Hepatic stellate cell (primary cell): ENCODE measurements at places on chromosomes 12 and 14.

DNA sequence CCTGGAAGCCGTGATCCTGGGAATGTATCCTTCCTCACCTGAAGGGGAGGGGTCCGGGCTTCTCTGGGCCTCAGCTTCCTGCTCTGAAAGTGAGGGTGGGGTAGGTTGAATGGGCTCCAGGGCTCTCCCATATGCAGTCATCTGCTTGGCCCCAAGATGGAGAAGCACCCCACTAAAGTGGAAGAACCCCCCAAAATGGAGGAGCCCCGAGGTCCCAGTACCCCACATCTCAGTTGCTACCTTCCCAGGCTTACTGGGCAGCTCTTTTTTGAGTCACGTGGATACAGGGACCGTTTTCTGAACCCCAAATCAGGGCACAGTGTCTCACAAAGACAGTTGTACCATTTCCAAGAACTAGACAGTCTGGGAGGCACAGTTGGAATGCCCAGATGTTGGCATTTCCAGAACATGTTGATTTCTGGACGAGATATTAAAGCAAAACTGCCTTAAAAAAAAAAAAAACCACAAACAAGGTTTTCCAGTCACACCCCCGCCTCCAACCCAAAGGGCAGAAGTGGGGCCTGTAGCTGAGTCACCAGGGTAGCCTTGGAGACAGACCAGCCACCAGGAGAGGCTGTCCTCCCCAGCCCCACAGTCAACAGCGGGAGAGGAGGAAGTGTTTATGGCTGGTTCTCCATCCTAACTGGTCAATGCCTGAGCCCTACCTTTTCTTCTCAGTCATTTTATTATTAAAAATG, 12.1 kb downstream of the VASH1 start:
- DNase-seq = peak; percentile 92

DNA sequence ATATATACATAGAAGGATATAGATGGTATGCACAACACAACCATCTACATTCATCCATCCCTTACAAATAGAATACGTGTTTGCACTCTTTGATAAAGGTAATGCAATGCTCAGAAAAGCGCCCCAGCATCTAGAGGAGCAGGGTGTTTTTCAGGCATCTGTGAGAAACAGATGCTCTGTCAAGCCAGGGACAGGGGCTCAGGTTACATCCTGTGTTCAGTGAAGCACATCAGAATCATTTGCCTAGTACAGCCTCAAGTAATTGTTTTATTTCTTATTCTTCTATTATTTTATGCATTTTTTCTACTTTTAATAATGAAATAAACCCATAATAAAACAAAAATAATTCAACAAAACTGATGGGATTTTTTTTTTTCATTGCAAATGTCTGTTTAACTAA, 50.5 kb upstream of the HIF1A start:
- DNase-seq = no peak

DNA sequence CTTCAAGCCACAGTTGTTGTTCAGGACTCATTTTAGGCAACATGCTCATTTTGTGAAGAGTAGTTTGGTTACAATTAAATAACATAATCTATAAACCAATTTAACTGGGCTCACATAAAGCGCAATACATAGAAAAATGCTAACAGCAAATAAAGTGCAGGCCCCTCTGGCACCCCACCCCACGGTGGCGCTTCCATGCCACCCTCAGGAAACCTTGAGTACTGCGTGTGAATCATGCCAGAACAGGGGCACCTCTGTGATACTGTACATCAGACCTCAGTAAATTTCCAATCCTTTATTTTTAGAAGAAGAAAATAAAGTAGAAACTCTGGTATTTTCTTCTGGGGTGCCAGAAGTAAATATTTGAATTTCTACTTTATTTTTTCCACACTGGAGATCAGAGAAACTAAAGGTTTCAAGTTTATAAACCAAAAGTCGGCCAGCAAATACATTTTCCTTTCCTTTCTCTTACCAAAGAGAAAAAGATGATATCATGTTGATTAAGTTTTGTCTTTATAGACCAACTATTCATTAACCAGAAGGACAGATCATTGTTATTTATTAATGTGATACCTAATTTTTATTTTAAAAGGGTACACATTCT, 316.8 kb downstream of the PAWR start:
- peak; percentile 22 for DNase-seq

DNA sequence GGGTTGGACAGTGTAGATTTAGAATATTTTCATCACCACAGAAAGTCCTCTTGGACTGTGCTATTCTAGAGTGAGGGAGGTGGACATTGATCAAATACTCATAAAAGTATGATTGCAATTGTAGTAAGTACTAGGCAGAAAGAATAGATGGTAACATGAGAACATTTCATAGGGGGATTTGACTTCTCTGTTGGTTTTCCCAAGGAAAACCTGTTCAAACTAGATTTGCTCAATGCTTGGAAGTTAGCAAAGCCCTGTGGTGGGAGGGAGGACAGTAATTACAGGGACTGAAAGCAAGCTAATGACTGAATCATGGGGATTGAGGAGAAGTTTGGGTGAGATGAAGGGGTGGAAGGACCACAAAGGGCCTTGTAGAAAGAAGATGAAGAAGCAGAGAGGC, 24.4 kb upstream of the EID3 start:
- no peak for DNase-seq

- no peak for DNase-seq
These were observed 50.5 kb downstream of the TRAF3 start for GRCh38 chr14:102827716-102828115.

DNA sequence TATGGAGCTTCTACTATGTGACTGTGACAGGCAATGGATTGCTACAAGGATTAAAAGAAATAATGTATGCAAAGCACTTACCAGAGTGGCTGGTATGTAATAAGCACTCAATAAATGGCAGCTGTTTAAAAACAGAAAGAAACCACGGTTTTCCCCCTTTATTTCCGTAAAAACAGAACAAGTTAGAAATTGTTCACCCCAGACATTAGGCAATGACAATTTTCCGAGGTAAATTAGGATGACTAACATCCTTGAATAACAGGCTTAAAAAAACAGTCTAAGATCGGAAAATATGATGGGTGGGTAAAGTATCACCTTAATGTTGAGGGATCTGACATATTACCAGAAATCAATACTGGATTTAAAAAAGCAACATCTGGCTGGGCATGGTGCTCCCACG, 20.9 kb upstream of the CNIH1 start:
- no peak for DNase-seq

DNA sequence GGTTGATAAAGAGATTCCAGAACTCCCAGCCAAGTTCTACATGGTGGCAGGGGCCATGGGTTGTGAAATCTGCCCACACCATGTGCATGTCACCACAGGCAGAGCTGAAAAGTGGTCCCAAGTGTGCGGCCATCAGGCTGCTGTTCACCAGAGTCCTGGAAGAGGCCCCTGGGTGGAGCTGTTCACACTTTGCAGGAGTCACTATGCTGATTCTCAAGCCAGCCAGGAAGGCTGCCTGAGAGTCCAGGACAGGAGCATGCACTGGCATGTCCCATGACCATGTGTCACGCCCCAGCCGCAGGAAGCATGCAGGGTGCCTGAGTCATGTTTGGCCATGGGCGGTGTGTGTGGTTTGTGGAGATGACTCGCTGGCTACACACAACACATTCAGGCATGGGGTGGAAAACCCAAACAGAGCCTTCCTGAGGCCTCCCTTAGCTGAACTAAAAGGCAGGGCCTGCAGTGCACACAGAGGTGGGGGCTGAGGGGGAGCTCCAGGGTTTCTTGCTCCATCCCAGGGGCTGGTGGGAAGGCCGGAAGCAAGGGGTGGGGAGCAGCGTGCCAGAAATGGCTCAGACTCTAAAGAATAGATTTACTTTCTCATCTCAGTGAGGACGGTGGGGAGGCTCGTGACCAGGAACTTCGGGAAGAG, 19.4 kb downstream of the ABCB9 start:
- peak; percentile 99 for DNase-seq

DNA sequence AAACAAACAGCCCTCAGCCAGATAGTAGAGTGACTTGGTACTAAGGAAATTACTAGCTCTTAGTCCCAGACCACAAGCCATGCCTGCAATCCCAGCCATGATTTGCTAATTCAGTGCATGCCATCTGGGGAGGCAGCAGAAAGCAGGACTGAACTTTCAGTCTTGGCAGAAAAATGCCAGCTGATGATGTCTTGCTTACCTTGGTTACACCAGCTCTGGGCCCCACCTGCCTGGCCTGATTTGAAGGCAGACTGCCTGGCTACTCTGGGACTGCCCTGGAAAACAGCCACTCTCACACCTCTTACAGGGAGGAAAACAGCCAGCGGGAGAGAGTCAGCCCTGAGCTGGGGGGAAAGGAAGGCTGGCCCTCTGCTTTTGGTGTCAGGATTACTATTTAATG, 4.6 kb upstream of the UNC119B start:
- no peak for DNase-seq

GRCh38 chr14:54683882-54684794, 117.2 kb downstream of the SAMD4A start:
- peak; percentile 49 for DNase-seq

DNA sequence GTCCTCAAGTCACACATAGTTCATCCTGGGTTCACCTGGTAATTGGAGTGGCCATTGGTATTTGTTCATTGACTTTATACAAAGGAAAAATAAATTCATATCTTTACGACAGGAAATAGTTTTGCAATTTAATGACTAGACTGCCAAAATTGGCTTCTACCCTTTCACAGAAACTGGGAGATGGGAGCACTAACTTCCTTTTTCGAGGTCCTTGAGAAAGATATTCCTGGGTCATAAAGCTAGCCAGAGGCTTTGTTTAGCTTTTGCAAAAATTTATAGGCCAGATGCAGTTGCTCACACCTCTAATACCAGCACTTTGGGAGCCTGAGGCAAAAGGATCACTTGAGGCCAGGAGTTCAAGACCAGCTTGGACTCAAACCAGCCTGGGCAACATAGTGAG, 10.2 kb upstream of the OR11G2 start:
- DNase-seq = no peak

DNA sequence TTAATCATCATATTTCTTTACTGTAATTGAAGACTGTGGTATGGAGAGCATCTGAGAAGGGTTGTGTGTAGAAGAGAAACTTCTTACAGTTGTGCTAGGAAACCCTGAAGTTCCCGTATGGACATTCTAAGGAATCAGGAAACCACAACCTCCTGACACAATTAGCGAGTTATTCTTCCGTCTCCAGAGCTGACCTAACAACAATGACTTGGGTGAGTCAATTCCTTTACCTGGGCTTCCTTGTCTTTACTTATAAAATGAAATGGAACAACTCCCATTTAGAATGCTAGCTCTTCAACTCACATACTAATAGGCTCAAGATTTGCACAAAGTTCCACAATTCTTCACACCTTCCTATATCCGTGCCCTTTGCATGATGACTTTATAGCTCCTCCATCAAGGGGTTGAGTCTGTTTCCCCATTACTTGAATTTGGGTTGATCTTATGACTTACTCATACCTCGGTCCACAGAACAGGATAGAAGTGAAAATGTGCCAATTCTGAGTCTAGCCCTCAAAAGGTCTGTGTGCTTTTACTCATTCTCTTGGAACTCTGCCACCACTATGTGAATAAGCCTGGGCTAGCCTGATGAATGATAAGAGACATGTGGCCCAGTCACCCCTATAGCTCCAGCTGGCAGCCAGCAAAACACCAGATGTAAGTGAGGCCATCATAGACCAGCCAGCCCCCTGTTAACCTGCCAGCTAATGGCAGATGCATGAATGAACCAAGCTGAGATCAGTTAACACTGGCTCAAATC, 459.4 kb downstream of the ETNK1 start:
- peak; percentile 9 for DNase-seq

GRCh38 chr12:66156654-66157053, 13.1 kb downstream of the TMBIM4 start:
- no peak for DNase-seq

- no peak for DNase-seq
These were observed 75.1 kb downstream of the ADGRD1 start for GRCh38 chr12:131028587-131029338.

DNA sequence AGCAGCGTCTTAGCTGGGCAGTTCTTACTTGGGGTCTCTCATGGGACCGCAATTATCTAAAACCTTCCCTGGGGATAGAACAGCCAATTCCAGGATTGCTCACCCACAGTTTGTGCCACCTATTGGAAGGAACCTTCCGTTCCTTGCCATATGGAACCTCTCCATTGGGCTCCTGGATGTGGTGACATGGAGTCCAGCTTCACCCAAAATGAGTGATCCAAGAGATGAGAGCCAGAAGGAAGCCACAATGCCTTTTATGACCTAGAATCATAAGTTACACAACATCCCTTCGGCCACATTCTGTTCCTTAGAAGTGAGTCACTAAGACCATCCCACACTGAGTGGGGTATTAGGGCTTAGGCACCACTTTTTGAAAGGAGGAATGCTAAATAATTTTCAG, 164.4 kb downstream of the FBXL14 start:
- DNase-seq = peak; percentile 41

GRCh38 chr12:93072340-93072739, 143.2 kb upstream of the EEA1 start:
- no peak for DNase-seq

DNA sequence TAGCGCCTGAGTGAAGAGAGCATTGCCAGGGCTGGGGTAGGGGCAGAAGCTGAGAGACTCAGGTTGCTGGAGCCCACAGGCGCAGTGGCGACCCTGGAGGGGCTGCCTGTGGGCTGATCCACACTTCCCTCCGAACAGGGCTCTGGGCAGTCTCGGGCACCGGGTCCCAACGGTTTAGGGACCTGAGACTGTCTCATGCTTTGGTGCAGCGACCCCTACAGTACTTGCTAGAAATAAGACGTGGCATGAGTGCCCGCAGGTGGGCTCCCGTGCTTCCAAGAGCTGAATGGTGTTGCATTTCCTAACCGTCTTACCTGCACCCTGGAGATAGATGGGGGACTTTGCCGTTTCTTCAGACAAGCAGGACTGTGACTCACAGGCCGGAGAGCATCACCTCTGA, 57.4 kb downstream of the AACS start:
- no peak for DNase-seq

GRCh38 chr12:45789025-45789424, 59.5 kb downstream of the ARID2 start:
- DNase-seq = peak; percentile 53

- DNase-seq = no peak
These were observed 43.9 kb downstream of the SSPN start for GRCh38 chr12:26239122-26239851.

GRCh38 chr12:11805043-11805442, 155.6 kb downstream of the ETV6 start:
- no peak for DNase-seq

- no peak for DNase-seq
These were observed 205.7 kb upstream of the HMGA2 start for GRCh38 chr12:65618588-65618987.

GRCh38 chr14:71327691-71328090, 420.4 kb downstream of the PCNX1 start:
- DNase-seq = no peak

GRCh38 chr12:106070147-106070546, 68.6 kb downstream of the NUAK1 start:
- DNase-seq = no peak

GRCh38 chr12:3427956-3428355, 63.0 kb upstream of the PRMT8 start:
- DNase-seq = no peak

DNA sequence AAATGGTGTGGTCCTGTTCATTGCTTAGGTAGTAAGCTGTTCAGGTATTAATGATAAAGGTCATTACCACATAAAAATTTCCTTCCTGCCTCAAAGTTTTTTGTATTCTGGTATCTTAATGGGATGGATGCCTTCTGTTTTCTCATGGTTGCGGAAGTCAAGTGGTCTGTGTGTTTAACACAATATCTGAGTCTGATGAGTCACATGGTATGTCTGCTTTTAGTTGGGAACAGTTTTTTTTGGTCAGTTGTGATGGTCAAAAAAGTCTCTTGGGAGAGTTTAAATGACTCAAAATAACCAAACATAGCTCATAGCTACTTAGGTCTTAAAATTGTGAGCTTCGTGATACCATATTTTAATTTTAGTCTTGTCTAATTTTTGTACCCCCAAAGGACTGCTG, 40.7 kb downstream of the STK38L start:
- DNase-seq = peak; percentile 65

GRCh38 chr12:6065863-6066199, 58.6 kb downstream of the VWF start:
- no peak for DNase-seq
